ENCODE measurements at places on chromosomes 11 and 22.

DNA sequence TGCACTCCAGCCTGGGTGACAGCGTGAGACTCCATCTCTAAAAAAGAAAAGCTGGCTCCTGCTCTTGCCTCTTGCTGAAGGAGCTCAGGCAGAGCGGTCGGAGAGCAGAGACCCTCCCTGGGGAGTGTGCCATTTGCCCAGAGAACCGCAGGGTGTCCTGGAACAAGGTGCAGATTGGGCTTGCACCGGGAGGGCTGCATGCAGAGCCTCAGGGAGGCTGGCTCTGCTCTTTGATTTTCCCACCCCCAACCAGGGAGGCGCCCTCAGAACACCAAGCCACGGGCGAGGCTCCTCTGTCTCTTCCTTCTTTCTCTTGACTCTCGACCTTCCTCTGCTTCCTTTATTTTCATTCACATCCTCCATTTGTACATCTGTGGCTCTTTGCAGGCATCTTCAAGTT is 889.1 kb downstream of the OPCML start:
- peaks cover 6% of the 10 kb centered on the region for H3K4me1 ChIP-seq
- no peak overlapping the region for H3K27ac ChIP-seq
- DNase-seq = no peak
- H3K27me3 ChIP-seq = no peaks in the 10 kb centered on the region
- H3K36me3 ChIP-seq = no peaks in the 10 kb centered on the region

- DNase-seq = no peak
- H3K27ac ChIP-seq = no peak overlapping the region
- no peaks in the 10 kb centered on the region for H3K36me3 ChIP-seq
- no peaks in the 10 kb centered on the region for H3K4me1 ChIP-seq
Measured at GRCh38 chr11:87251560-87251959, 213.8 kb downstream of the TMEM135 start.

GRCh38 chr22:41132550-41132949 is 40.2 kb downstream of the EP300 start:
- H3K27ac ChIP-seq = no peak overlapping the region
- H3K27me3 ChIP-seq = no peaks in the 10 kb centered on the region
- H3K4me3 ChIP-seq = no peak overlapping the region
- DNase-seq = no peak
- H3K36me3 ChIP-seq = peaks cover 99% of the 10 kb centered on the region

DNA sequence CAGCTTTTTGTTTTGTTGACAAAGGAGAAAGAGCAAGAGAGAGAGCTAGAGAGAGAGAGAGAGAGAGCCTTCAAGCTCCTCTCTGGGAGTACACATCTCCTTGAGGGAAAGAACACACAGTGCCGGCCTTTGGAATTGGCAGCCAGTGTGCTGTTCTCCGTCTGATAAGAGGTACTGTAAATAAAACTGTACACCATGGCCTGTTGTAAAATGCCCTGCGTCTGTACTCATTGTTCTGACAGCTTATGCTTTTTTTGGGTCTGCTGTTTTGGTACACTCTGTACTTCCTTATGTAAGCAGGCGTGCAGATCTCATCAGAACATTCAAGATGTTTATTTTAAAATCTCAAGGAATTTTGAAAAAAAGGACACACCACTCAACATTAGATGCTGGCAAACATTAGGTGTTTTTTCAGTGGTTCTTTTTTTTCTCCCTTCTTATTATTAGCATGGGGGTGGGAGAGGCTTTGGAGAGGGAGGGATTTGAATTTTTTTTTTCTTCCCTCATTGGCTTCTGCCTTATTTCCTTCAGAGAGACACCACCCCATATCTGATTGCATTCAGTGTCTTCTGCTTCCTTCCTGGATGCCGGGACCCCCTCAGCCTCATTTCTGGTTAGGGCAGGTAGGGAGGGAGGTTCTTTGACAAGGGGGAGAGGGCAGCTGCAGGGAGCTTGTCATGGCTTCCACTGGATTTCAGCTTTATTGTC is 116.8 kb upstream of the NNMT start:
- H3K36me3 ChIP-seq = no peaks in the 10 kb centered on the region
- no peak overlapping the region for H3K4me3 ChIP-seq
- no peak overlapping the region for H3K27ac ChIP-seq

DNA sequence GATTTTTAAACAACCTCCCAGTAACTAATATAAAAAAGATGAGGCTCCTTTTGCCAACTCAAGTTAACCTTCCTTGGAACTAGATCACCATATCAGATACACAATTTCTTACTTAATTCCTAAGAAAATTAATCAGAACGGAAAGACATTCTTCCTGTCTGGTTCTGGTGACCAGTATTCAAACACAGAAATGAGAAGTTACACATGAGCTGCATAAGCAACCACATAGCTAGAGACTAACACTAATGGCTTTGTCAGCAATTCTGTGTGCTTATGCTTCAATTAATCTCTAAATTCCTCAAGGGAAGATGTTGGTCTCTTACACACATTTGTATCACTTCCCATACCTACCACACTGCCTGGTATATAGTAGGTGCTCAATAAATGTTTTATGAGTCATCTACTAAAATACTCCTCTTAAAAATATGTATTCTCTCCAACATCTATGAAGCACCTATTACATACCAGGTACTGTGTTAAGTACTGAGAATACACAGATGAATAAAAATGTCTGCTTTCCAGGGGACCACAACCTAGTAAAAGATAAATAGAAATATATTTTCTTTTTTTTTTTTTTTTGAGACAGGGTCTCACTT is 54.5 kb downstream of the GAB2 start:
- no peak overlapping the region for H3K27ac ChIP-seq
- H3K4me1 ChIP-seq = peaks cover 16% of the 10 kb centered on the region
- H3K36me3 ChIP-seq = no peaks in the 10 kb centered on the region
- H3K27me3 ChIP-seq = no peaks in the 10 kb centered on the region

GRCh38 chr11:26584818-26585217 is 12.8 kb upstream of the MUC15 start:
- H3K36me3 ChIP-seq = no peaks in the 10 kb centered on the region
- DNase-seq = no peak
- no peak overlapping the region for H3K27ac ChIP-seq
- no peak overlapping the region for H3K4me3 ChIP-seq
- no peaks in the 10 kb centered on the region for H3K4me1 ChIP-seq

Measured in neuronal stem cell (in vitro differentiated cells).